Stimulated activated naive CD8-positive, alpha-beta T cell treated with anti-CD3 and anti-CD28 coated beads, Interleukin-15, amount 100 ng/mL, for 72 hours (primary cell): ENCODE measurements at places on chromosomes 5 and 9.

DNA sequence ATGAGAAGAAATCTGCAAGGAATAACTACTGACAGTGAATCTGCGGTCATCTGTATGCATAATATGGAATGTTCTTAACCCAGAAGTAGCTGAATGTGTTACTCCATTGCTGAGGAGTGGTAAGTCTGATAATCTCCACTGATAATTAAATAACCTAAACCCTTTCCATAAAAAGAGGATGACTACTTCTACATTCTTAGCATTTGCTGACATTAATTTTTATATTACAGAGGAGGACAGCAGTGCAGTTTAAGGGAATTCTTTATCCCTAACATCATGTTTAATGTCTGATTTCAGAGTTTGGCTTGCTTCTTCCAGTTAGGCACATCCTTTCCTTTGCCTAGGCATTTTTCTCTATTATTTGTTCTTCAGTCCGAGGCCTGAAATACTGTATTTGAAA, 52.2 kb downstream of the CDC42SE2 start:
- no peak for DNase-seq

DNA sequence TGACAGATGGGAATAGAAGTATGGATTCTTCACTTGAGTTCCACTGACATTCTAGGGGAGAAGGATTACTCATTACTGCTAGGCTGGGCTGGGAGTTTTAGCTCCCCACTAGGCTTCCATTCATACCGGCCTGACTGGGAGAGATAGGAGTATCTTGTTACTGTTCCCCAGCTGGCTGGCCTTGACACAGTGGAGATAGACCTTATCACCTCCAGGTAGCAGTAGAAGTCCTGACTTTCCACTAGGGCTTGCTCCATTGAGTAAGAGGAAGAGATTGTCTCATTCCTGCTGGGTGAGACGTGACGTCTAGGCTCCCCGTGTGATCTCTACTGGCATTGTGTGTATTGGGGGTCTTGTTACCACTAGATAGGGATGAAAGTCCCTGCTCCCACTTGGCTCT, 156.4 kb downstream of the CACNA1B start:
- DNase-seq, result no peak

DNA sequence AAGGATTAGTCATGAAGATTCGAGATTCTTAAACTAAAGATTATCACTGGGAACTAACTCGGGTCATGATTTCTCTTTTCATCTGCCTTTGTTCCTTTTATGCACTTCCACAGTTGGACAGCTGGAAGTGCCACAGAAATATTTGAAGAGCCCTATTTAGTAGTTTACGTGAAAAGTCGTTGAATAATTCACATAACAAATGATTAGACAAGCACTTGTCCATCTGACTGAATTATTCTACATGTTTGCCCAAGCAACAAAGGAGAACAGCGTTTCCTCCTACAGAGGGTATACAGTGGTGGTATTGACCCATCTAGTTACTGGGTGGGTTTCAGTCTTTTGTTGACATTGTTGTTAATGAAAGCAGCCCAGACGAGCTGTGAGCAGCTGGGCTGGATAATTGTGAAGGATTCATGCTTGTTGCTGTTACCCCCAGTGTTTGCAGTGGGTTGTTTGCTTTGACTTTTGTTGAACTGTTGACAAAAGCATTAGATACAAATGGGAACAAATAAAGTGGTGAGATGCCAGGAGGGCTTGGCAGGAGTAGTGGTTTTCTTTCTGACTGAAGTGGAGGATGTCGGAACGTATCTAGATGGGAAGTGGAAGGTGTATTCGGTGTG, 96.2 kb downstream of the TLE4 start:
- DNase-seq, result no peak

DNA sequence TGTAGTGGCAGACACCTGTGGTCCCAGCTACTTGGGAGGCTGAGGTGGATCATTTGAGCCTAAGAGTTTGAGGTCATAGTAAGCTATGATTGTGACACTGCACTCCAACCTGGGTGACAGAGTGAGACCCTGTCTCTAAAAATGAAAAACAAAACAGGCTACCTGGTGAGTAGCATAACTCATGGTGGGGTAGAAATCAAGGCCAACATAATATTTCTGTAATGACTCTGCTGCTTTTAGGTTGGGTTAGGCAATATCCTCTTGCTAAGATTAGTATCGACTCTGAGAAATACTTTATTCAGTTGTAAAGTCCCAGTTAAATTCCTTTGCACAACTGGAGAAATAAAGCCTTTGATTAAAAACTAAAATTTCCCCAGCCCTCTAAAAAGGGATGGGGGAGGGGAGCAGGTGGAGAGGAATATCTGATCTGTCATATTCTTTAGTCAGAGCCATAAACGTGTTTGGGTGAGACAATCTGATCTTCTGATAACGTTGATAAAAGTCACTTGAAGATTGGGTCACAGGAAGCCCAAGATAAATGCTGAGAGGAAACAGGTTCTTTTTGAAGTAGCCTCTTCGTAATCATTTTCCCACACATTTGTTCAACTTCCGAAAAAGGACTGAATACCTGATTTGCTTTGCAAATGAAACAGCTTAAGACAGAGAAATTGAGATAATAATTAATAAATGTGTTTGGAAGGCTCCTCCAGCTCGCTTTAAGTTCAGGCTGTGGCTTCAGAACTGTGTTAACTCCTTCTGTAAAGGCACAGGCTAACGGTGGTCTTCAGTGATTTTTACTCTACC, 14.9 kb downstream of the IL4 start:
- DNase-seq, result no peak

- DNase-seq, result no peak
Observed at GRCh38 chr9:137055385-137056364, 1.8 kb upstream of the ENTPD2 start.
